ENCODE measurements at places on chromosomes 12 and 14. TPM values are rescaled to one million over a fixed set of nuclear protein-coding genes. Genes with fewer than 3 reads are reported as not detected.
A peak's percentile ranks its signal among the peaks of the same experiment; 100 is the strongest.

The IFNG gene
- not detected for polyA plus RNA-seq

The CIDEB gene
- polyA plus RNA-seq = 9.5 TPM

The LRFN5 gene
- 7.4 TPM for polyA plus RNA-seq

- DNase-seq = no peak
Observed at GRCh38 chr12:13101821-13102375, 1.6 kb downstream of the GSG1 start.

DNA sequence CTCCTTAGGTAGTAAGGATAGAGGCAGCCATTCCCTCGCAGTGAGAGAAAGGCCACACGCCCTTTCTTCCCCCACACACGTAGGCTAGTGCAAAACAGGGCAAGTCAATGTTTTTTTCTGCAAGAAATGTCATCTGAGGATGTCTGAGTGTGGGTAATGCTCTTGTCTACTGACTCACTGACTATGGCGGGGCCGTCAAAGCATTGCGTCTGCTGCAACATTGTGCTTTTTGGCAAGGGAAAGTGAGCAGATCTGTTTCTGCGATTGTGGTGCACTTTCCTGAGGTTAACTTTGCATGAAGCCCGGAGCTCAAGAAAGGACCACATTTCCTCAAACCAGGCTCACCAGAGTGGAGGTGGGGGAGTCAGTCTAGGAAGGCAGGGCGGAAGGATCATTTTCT lies 181.6 kb upstream of the GZMB start:
- DNase-seq = no peak

DNA sequence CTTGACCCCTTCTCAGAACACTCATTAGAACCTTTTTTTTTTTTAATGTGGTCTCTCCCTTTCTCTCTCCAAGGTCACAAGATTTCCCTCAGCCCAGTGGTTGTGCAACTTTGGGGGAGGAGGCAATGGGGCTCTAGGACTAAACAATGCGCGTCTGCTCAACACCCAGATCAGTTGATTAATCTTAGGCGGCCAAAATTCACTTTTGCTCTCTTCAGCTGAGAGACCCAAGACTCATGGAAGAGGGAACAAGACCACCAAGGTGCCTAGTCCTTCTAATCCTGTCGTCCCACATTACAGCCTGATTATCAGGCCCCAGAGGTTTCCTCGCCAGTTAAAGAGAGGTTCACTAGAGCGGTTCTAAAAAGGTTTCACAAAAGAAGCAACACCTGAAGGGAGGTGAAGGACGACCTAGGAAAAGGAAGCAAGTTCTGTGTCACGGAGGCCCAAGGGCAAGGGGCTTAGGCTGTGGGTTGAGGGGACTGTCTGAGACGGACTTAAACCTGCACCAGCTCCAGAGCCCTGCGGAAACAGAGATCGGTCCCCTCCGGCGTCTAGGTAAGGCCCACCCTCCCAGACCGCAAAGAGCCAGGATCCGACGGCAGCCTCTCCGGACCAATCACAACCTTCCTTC lies 824 bp upstream of the TARBP2 start:
- DNase-seq = peak; percentile 77

DNA sequence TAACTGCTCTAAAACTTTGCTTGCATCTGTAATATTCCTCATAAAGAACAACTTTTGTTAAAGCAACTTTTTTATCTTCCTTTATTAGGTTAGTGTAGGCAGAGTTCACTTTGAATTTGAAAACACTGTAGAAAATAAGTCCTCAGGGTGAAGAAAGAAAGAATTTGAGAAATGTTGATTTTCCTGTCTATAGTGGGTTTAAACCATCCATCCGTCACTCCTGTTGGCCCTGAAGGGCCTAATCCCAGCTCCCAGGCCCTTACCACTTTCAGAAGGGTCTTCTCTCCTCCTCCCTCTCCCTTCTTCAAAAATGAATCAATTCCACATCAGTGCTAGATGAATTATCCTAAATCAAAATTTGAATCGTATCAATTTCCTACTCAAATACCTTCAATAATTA lies 4.9 kb upstream of the SLC2A3 start:
- no peak for DNase-seq

GRCh38 chr14:68660495-68660894 lies 132.4 kb downstream of the ZFP36L1 start:
- DNase-seq = no peak
